ENCODE measurements at places on chromosomes 11 and 22. TPM values are rescaled to one million over a fixed set of nuclear protein-coding genes. Genes with fewer than 3 reads are reported as not detected.

MS4A3 gene
- not detected for total RNA-seq

GRCh38 chr11:117979481-117980211, 6.5 kb upstream of the IL10RA start:
- DNase-seq = peak; percentile 63

- no peak for DNase-seq
These were observed 9.8 kb upstream of the TEAD1 start for GRCh38 chr11:12664385-12664784.

DNA sequence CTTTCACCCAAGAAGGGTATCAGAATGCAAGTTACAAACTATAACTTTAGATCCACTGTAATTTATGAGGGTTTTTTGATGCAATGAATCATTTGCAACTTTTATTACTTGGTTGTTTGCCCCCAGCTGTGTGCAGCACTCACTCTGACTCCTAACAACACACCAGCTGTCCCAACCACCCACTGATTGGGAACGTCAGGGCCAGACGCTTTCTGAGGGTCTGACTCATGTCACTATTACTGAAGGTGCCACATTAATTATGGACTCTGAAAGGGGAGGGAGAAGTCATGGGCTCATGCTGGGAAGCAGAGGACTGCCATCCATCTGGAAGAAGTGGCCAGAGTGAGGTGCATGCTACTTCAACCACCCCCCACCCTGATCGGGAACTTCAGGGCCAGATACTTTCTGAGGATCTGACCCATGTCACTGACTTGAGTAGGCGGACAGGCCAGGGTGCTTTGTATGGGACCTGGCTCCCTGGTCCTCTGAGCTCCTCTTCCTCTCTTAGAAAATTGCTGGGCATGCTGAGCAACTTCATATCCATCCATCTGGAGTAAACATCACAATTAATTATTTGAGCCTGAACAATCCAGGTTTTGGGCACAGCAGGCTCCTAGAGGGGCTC, 44.9 kb upstream of the DRD2 start:
- DNase-seq = no peak

KDM4E gene
- not detected for total RNA-seq

GRCh38 chr11:117839380-117839881, 14.9 kb upstream of the FXYD2 start:
- no peak for DNase-seq

SCGB1C1 gene
- not detected for total RNA-seq

DNA sequence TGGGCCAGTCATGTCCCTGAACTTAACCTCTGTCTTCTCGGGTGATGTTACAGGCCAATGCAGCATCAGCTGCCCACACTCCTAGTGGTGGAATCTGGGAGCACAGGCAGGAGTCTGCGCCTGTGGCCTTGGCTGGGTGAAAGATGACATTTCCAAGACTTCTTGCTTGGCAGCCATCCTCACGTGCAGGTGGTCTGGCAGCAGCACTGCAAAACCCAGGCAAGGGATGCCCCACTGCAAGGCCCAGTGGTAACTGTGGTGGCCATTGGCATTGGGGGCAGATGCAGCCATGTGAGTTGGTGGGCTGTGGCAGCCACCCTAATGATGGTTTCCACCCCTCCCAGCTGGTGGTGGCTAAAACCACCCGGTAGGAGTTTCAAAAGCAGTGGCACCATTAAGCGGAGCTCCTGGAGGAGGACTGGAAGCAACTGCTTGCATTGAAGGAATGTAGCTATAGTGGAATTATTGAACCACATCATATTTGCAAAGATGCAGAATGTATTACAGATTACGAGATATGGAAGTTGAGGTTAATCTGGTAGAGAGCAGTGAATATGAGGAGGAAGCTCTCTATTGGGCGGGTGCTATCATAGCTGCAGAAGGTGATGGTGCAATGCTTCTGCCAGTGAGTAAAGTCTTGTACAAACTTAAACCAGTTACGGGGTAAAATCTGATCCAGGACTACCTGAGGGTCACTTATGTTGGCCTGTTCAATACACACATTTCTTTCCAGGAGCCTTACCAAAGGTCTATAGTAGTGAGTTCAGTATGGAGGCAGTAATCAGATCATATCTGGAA, 120.7 kb upstream of the TOP3B start:
- peak; percentile 35 for DNase-seq

DNA sequence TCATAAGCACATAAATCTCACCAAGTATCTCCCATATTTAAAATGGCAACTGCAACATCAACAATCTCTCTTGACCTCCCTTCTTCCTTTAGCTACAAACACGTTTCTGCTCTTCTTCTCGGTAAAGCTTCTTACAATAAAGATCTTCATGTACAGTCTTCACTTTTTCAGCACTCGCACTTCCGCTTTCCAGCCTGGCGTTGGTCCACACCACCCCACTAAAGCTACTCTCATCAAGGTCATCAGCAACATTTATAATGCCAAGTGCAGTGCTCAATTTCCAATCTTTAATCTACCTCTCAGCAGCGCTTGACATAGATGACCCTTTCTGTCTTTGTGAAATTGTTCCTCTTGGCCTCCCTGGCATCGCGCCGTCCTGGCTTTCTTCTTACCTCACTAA, 33.6 kb downstream of the NTM start:
- no peak for DNase-seq

DNA sequence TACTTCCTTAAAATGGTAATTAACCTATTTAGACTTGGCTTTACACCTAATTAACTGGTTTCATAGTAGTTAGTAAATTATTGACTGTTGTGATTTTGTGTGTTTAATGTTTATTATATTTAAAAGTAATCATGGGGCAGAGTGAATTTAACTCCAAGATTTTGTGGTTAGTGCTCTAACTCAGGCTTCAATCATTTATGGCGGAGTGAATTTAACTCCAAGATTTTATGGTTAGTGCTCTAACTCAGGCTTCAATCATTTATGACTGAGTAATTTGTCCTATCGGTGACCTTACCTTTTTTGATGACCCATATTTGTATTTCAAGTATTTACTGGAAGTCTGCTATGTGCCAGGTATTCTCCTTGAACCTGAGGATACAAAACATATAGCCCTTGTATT, 7.2 kb downstream of the PRRG4 start:
- no peak for DNase-seq

GGTLC3 gene
- not detected for total RNA-seq

RNASEH2C gene
- 105 TPM for total RNA-seq

GRCh38 chr11:70637949-70638583, 239.7 kb downstream of the CTTN start:
- DNase-seq = no peak

DNA sequence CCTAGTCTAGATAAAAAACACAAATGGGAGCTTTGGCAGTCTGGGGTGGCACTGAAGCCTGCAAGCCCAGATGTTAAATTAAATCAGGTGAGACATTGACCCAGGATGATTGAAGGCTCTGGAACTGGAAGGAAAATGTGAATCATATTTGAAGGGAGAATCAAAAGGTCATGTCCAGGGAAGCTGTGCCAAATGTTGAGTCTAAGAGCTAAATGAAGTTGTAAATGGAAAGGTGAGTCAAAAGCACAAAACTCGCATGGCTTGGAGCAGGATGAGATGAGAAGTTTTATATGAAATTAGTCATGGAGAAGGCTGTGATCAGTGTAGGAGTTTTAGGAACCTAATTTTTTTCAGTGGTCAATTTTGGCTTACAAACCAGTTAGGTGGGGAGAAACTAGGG, 301.1 kb downstream of the BLID start:
- no peak for DNase-seq

DNA sequence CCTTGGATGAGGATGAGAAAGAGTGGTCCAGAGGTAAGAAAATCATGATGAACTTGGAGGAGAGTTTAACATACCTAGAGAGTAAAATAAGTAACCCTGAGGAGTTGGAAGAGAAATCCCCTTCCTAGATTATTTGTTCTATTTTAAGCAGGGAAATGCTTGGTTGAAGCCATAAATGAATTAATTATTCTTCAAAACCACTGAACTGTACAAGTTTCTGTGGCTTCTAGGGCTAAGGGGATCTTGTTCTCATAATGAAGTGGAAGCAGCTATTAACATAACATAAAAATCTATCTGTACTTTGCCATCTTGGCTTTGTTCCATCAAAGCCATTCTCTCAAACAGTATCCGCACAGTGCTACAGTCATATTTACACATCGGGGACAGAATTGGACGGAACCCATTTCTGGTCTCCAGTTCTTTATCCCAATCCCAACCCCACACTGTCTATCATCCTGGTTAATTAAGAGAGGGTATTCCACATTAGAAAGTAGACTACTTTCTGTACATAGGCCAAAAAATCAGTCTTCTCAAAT, 14.5 kb upstream of the ARHGAP42 start:
- no peak for DNase-seq

DNA sequence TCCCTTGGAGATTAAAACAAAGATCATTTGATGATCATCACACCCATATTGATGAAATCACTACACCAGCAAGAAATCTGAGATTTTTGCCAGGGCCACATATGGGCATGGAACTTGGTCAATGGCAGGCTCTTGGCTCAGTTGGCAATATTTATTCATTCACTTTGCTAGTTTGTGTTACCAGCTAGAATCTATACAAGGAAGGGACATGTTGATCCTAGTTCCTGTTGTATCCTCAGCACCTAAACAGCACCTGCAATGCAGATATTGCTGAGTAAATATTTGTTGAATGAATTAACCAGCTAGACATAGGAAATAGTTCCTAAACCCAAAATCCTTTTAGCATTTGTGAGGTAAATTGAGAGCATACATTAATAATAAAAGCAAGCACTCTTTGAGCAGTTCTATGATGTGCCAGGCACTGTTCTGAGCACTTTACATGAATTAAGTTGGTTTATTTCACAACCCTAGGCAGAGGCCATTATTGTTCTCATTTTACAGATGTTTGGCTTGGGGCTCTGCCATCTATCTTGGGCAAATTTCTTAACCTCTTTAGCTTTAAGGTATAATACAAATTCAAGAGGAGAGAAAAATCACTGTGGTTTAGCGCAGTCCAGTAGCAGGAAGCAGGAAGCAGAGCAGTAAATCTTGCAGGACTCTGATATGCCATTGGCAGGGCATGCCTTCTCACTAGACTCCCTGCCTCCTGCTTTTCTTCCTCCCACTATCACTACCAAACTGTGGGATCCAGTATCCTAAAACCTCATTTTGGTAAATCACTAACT, 1.6 kb downstream of the TRIM68 start:
- no peak for DNase-seq

- DNase-seq = no peak
These were observed 4.2 kb downstream of the HEPN1 start for GRCh38 chr11:124923296-124923695.

OR2AG2 gene
- not detected for total RNA-seq

TEX12 gene
- 0.29 TPM for total RNA-seq

MN1 gene
- not detected for total RNA-seq

POLA2 gene
- total RNA-seq = 66.9 TPM

PKP3 gene
- total RNA-seq = 0.40 TPM

ELMOD1 gene
- not detected for total RNA-seq

MPPED2 gene
- total RNA-seq = not detected

DNA sequence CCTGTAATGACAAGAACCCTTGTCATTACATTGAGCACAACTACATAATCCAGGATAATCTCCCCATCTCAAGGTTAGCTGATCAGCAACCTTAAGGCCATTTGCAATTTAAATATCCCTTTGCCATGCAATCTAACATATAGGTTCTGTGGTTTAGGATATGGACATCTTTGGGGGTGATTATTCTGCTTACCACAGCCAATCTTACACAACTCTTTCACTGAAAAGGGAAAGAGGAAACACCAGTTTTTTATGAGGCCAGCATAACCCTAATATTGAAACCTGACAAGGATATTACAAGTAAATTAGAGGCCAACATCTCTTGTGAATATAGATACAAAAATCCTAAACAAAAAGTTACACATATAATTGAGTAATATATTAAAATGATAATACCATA, 78.5 kb downstream of the CYP2R1 start:
- DNase-seq = no peak

- no peak for DNase-seq
These were observed 3.7 kb upstream of the IGLL1 start for GRCh38 chr22:23583836-23584235.

DNA sequence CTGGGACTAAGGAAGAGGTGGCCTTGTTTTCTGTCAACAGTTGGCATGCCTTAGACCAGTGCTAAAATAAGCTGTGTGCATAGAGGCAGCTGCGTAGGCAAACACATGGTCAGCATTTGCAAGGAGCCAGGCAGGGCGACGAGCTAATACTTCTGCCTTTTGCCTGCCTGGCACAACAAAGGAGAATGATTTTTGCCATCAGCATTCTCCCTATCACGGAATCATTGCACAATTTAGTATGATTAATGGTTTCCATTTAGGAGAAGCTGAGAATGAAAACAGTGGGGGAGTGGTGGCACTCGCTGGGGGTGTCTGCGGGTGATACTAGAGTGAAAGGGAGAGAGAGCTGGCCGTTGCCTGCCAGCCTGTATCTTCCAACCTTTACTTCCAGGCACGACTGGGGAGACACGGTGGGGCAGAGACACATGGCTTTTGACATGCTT, 336.0 kb downstream of the CADM1 start:
- no peak for DNase-seq

DNA sequence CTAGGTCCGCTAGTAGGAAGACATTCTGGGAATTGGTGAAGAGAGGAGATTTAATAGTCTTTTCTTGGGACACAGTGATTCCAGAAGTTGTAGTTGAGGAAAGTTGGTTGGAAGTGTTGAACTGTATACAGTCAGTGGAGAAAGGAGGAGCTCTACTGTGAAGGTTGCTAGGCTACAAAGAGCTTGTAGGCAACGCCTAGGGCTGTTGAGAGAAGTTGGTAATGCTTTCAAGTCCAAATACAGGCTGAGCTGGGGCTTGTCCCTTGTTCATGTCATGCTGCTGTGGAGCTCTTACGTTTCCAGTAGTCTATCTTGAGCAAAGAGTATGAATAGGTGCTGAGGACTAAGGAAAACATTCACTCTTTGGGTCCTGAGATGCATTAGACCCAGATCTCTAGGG, 1.1 kb downstream of the TBCEL start:
- DNase-seq = no peak

DNA sequence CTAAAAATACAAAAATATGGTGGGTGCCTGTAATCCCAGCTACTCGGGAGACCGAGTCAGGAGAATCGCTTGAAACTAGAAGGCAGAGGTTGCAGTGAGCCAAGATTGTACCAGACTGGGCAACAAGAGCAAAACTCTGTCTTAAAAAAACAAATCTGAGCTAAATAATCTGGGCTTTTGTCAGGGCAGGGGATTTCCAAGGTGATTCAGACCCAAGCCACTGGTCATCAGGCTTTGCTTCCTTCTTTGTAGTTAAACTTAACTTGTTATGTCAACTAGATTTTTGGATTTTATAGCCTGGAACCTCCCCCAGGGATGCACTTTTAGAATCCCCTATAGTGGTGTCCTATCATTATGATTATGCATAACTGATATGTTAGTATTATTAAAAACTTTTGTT, 27.0 kb upstream of the SLC22A8 start:
- DNase-seq = no peak

DNA sequence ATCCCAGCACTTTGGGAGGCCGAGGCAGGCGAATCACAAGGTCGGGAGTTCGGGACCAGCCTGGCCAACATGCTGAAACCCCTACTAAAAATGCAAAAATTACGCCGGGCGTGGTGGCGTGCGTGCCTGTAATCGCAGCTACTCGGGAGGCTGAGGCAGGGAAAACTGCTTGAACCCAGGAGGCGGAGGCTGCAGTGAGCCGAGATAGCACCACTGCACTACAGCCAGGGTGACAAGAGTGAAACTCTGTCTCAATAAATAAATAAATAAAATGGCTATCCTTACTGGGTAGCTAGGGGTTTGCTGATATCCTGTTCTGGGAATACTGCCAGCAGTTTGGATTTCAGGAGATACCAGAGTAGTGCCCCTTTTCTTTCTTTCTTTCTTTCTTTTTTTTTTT, 2.4 kb upstream of the RBM14 start:
- no peak for DNase-seq

- no peak for DNase-seq
These were observed 13.6 kb downstream of the BLID start for GRCh38 chr11:122102426-122102825.
